ENCODE measurements at places on chromosomes 12 and 14.

GRCh38 chr12:7994731-7995205 is 37.7 kb upstream of the FOXJ2 start:
- no peak for DNase-seq

DNA sequence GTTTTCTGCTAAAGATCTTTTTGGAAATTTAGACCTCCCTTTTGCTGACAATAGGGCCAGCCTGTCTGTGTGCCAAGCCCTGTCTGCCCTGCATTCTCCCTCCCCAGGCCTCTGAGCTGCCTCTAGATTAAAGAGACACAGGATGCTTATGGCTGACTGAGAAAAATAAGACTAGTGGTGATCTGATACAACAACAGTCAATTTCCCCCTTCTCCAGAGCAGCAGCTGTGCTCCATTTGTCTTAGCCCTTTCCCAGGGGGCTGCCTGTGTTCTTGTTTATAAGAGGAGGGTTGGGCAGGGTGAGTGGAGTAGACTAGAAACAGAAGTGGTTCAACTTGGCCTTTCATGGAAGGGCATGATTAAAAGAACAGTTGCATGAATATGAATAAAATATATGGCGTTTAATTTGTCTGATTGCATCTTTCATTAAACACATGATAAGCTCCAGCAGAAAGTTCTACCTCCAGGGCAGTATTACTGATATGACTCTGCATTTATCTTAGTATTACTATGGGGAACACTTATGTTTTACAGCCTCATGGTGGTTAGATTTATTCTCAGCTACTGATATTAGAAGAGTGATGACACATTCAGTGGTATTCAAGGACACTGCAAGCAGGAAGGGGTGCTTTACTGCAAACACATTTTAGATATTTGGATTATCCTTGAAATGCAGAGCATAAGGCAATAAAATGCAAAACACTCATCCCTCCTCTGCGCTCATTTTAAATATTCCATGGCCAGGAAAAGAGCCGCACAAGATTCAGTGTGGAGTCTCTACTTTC is 150.2 kb upstream of the CLEC14A start:
- no peak for DNase-seq

GRCh38 chr12:116885491-116885890 is 4.2 kb upstream of the HRK start:
- no peak for DNase-seq

DNA sequence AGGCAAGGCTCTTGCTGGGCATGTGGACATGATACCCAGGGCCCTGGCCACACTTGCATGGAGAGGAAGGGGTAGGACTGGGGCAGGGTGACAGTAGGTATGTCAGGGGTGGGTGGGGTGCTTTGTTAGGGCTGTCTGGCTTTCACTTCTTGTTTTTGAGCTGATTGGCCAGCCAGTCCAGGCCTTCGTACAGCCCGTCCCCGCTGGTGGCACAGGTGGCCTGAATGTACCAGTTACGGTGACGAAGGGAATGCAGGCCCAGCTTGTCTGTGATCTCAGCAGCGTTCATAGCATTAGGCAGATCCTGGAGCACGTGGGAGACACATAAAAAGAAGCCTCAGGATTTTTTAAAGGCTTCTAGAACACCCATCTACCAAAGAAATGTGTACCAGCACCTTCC is 13.5 kb upstream of the FKBP11 start:
- no peak for DNase-seq

- DNase-seq: no peak
Observed at GRCh38 chr12:130754234-130754901, 38.3 kb upstream of the RIMBP2 start.

DNA sequence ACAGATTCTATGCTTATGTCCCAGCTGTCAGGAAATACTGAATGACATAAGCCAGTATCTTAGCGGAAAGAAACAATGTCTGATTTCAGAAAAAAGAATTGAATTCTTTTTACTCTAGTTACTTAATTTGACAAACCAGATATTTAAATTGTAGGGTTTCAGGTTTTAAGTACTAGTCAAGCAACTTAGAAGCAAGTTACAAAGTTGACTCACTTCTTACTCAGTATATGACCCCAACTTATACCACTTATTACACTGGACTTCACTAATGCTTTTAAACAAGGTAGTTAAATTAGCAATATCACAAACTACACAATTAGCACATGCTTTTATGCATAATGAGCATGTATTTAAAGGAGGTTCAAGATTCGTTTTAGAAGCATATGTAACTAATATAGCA is 7.1 kb downstream of the GMFB start:
- no peak for DNase-seq

DNA sequence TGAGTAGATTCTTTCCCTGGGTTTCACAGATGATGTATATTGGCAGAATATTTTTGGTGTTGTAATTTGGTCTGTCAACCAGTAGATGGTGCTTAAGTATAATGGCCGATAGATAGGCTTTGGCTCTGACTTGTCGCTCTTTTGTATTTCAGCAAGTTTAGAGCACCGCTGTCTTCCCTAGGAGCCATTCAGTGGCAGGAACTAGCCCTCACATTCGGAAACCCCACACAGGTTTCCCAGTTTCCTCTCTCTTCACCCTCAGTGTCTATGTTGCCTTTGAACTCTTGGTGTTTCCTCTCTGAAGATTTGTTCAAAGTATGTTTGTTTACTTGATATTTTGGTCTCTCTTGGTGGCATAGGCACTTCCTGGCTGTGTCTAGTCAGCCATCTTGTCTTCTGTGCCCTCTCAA is 102.2 kb downstream of the GPHN start:
- no peak for DNase-seq

GRCh38 chr14:59358784-59359183 is 106.4 kb downstream of the GPR135 start:
- no peak for DNase-seq

DNA sequence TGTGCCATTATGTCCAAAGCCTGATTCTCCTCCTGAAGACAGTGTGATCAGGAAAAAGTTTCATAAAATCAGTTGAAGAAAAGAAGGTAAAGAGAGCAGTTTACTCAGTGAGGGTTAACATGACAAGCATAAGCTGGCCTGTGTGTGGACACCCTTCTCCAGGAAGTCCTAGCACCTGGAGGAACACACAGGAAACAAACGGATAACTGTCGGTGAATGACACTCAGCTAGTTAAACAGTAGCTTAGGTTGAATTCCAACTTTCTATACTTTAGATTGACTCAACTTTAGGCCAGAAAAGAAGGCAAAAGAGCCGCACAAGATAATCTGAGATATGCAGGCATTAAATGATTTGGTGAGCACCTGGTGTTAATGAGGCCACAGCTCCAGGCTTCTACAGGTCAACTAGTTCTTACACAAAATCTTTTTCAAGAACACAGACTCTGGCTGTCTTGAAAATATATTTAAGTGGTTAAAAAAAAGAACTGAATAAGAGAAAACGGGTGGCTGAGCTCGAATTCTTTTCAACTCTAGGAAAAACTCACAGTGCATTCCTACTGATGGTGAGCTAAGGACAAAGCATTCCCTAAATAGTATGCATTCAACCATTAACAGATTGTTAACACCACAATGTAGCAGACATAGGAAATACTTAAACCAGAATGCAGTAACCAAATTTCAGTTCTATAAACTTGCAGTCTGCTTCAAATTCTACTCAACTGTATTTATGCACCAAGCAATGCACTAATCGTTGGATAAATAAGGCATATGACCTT is 56.9 kb upstream of the TSPAN8 start:
- no peak for DNase-seq

- no peak for DNase-seq
Observed at GRCh38 chr14:21385188-21385904, 1.5 kb upstream of the SUPT16H start.

Measured in stimulated activated naive CD4-positive, alpha-beta T cell (primary cell).